ENCODE measurements at places on chromosomes 13 and 19.

GRCh38 chr19:22532388-22533300 is 101.5 kb upstream of the ZNF492 start:
- DNase-seq = no peak

GRCh38 chr13:67147342-67148133 is 82.6 kb downstream of the PCDH9 start:
- no peak for DNase-seq

- no peak for DNase-seq
Observed at GRCh38 chr13:49258089-49258796, 10.5 kb downstream of the CDADC1 start.

GRCh38 chr19:13881692-13882418 is 4.9 kb downstream of the NANOS3 start:
- DNase-seq = peak; percentile 38

- no peak for DNase-seq
Observed at GRCh38 chr19:56642711-56643459, at the start of gene SMIM17. SMIM17 (plus strand) TSS chr19:56643159; CDS start chr19:56645668, 2,509 bp downstream.

DNA sequence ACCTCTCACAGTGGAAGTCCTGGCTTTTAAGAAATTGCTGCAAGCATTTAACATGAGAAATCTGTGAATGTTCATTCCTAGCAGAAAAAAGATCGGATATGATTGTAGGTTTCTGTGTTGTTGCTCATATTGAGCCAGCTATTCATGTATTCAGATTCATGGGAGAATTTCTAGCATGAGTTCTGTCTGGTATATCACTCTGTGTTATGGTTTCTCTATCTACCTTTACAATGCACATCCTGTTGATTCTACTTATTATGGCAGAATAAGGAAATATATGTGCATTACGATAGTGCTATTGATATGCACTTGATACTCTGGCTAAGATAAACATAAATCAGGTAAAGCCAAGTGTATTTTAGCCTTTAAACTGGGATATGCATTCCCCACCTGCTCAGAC is 138.2 kb downstream of the KCNRG start:
- DNase-seq = no peak

- DNase-seq = no peak
Observed at GRCh38 chr19:17441241-17442021, 7.0 kb downstream of the TMEM221 start.

GRCh38 chr13:114081761-114082681 is 50.4 kb downstream of the RASA3 start:
- no peak for DNase-seq

- DNase-seq = no peak
Observed at GRCh38 chr19:47106821-47107201, 6.8 kb downstream of the ZC3H4 start.

GRCh38 chr19:8367327-8368001 is 3.5 kb downstream of the ANGPTL4 start:
- DNase-seq = no peak

DNA sequence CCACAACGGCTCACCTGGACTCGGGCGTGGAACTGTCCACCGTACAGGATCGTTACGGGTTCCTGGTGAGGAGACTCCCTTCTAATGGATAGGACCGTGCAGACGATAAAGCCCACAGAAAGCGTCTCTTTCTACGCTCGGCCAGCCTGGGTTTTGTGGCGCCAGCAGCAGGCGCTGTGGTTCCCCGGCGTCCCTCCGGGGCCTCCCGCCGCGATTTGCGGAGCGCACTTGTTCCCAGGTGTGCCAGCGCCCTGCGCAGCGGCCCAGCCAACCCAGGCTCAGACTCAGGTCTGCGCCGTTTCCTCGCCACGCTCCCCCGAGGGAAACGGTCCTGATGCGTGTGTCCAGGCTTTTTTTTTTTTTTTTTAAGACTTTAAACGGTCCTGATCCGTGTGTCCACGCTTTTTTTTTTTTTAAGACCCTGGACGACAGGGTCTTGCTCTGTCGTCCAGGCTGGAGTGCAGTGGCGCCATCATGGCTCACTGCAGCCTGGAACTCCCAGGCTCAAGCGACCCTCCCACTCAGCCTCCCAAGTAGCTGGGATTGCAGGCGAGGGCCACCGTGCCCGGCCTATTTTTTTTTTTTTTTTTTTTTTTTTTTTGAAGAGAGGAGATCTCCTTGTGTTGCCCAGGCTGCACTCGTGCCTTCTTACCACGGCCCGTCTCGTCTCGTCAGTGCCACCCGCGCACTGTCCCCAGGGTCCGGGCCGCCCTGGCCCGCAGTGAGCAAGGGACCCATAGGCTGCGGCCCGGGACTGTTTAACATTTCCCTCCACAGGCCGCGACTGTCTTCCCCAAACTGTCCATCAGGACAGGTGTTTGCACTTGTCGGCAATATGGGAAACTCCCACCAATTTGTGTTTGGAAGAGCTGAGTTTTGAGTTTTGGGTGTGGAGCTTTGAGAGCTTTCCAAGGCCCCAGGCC is 23.8 kb downstream of the GJA3 start:
- peak; percentile 36 for DNase-seq

DNA sequence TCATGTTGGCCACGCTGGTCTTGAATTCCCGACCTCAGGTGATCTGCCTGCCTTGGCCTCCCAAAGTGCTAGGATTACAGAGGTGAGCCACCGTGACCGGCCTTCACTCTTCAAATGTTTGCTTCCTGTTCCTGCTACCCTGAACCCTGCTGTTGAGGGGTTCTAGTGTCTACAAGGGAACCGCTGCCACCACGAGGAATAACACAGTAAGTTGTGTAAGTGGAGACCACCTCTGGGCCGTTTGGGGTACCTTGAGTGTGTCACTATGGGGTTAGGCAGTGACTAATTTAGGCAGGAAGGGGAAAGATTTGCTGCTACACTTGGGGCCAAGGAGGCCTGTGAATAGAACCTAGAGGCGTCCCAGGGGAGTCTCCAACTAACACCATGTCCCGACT is 2.2 kb upstream of the MYADM start:
- DNase-seq = no peak

DNA sequence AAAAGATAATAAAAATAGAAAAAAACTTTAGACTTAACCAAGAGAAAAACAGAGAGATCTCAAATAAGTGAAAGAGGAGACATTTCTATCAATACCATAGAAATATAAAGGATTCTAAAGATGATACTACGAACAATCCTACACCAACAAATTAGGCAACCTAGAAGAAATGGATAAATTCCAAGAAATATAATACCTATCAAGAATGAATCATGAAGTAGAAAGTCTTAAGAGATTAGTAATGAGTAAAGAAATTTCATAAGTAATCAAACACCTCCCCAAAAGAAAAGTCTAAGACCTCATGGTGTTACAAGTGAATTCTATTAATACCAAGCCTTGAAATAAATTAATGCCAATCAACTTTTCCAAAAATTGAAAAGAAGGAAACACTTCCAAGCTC is 1584.5 kb upstream of the MIR17HG start:
- no peak for DNase-seq

GRCh38 chr19:46755077-46755852 is 9.0 kb upstream of the STRN4 start:
- DNase-seq = no peak

GRCh38 chr19:4042064-4042730 is 24.5 kb downstream of the ZBTB7A start:
- no peak for DNase-seq

DNA sequence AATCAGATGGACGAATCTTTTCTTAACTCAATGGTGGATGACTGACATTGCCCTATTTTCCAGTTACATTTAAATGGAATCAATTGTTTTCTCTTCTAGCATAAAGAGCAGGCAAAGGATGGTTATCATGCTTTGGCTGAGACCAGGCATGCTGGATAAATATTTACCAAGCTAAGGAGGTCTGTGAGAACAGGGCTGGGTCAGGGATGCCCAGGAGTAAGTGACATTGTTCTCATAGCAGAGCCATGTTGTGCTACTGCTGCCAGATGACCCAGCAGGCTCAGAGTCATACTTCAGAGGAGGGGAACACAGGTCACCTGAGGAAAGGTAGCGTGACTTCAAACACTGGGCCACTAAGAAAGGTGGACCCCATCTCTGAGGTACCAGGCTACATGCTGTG is 116.0 kb upstream of the RNF113B start:
- DNase-seq = no peak

GRCh38 chr13:91567485-91568207 is 169.2 kb downstream of the GPC5 start:
- no peak for DNase-seq

- DNase-seq = no peak
Observed at GRCh38 chr13:95793781-95794180, 116.8 kb downstream of the DNAJC3 start.

DNA sequence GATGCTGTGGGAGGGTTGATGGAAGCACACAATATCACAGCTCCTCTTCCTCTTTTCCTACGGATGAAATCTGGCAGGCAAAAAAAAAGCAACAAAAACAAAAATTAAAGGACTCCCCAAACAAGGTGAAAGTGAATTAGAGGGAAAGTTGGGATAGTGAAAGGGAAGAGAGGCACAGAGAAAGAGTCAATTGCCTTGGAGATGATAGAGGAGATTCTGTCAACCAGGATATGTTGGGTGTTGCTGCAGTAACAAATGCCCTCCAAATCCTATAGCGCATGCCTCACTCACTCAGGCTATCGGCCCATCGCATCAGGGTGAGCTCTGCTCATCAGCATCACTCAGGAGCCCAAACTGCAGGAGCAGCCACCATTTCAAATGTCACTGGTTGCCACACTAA is 119.1 kb downstream of the DLEU7 start:
- no peak for DNase-seq

- DNase-seq = peak; percentile 38
Observed at GRCh38 chr13:98476106-98476505, 100.8 kb downstream of the STK24 start.

- DNase-seq = no peak
Observed at GRCh38 chr19:49749055-49749716, 13.9 kb downstream of the TSKS start.

- DNase-seq = no peak
Observed at GRCh38 chr19:5977222-5977784, 637 bp downstream of the RANBP3 start.

DNA sequence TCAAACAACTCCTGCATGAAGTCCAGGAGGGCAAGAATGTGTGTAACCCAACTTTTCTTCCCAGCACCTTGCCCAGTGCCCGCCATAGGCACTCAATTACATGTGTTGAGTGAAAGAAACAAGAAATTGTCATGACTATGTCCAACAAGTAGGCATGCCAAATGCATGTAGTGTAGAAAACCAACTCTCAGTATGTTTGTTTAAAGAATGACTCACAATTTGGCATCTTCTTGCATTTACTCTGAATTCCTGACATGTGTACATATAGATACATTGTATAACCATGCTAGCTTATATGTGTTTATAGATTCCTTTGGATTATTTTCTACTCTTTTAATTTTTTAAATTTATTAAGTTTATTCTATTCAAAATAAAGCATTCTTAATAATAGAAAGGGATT is 305.0 kb downstream of the EFNB2 start:
- DNase-seq = no peak

DNA sequence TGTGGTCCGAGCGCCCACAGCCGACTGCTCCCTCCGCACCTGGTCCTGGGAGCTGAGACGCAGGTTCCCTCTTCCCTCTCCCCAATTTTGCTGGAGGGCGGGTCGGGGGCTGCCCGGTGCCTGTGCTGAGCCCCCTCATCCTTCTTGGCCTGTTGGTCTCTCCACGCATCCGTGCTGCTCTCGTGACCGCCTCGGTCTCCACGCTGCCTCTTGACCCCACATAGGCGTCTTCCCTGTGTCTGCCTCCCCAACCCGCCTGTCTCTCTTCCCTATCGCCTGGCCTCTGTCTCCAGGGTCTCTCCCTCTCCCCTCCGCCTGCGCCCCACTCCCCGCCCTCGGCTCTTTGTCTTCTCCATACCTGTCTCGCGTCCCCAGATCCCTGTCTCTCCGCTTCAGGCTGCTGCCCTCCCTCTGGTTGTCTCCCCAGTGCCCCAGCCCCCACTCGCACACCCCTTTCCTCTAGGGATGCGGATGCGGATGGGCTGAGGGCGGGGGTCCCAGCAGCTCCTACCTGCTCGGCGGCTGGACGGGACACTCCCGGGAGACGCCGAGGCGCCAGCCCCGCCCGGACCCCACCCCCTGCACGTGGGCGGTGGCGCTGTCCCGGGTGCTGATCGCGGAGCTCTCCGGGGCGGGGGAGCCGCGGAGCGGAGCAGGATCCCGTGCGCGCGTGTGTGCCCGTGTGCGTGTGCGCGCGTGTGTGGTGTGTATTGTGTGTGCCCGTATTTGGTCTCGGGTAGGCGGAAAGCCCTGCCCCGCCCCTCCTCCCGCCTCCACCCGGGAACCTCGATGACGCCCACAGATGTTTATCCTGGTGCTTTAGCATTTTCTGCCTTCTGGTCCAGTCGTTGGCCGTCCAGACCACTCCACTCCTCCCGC is at the start of gene SYT5:
SYT5 (minus strand) TSS at position 684 of the 879 bp plus-strand sequence. CDS start 1,248 bp downstream, outside the sequence.
- no peak for DNase-seq

Data from stimulated activated CD4-positive, alpha-beta T cell treated with anti-CD3 and anti-CD28 coated beads, Interleukin-15, amount 100 ng/mL, for 48 hours (primary cell).